ENCODE measurements at places on chromosomes 13 and 19.

GRCh38 chr13:95452375-95452774, 100.1 kb upstream of the CLDN10 start:
- DNase-seq = no peak

GRCh38 chr19:32824191-32824751, 45.3 kb downstream of the SLC7A9 start:
- no peak for DNase-seq

DNA sequence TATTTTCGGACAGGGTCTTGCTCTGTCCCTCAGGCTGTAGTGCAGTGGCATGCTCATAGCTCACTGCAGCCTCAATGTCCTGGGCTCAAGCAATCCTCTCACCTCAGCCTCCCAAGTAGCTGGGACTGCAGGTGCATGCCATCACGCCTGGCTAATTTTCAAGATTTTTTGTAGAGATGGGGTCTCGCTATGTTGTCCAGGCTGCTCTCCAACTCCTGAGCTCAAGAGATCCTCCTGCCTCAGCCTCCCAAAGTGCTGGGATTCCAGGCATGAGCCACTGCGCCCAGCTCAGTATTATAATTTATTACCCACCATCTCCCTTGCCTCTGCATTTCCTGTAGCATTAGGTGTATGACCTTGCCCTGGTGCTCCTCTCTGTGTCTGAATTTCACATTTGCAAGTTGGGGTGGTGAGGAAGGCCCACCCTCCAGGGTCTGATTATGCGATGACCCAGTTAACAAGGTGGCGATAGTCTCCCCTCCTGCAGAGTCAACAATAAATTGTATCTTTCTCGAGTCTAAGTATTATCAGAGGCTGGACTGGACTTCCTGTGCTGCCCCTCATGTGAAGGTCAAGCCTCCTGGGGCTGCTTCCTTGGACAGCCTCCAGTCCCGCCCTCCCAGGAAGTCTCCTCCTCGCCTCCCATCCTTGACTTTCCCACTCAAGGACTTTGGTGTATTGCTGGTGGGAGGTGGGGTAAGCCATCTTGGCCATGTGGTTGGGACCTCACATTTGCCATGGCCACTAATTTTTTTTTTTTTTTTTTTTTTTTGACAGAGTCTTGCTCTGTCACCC, 1.5 kb upstream of the TUBB4A start:
- no peak for DNase-seq

DNA sequence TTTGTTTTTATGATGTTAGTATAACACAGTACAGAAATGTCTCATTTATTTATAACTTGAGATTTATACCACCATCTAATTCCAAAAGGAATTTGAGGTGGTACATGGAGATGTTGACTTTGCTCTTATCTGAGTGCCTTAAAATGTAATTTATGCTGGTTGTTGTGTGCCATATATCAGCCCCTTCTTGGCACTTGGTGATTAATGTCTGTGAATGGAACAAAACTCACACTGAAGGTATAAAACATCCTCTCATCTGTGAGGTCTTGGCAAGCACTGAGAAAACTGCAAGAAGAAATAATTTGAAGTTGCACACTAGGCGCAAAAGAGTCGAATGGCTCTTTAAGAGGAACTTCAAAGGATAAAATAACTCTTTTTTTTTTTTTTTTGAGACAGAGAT, 240.4 kb downstream of the B3GLCT start:
- DNase-seq = no peak

GRCh38 chr13:107866941-107867623, 348.3 kb downstream of the LIG4 start:
- peak; percentile 51 for DNase-seq

- peak; percentile 22 for DNase-seq
Measured at GRCh38 chr13:59424661-59425060, 739.1 kb downstream of the DIAPH3 start.

DNA sequence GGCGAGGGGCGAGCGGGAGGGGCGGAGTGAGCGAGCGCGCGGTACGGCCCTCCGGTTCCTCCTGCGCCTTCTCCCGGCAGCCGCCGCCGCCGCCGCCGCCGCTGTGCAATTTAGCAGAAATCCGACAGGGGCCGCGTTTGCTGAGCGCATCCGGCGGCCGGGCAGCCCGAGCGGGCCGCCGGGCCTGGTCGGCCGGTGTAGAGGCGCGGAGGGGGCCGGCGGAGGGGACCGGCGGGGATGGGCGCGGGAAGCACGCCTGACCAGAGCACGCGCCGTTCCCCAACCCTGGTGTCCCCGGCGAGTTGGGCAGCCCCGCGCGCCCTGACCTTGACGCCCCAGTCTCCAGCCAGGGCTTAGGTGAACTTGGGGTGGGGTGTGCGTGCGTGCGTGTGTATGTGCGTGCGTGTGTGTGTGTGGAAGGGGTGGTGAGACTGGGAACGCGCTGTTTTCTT, 144.5 kb upstream of the ZNF536 start:
- DNase-seq = peak; percentile 93

Data from AG20443 (cell line).